Esophagus squamous epithelium (tissue), 5 donors: ENCODE measurements at places on chromosomes 7 and 10. TPM values are rescaled to one million over a fixed set of nuclear protein-coding genes. Genes with fewer than 3 reads are reported as not detected.

Gene RAB18
- total RNA-seq: 40.4 TPM

DNA sequence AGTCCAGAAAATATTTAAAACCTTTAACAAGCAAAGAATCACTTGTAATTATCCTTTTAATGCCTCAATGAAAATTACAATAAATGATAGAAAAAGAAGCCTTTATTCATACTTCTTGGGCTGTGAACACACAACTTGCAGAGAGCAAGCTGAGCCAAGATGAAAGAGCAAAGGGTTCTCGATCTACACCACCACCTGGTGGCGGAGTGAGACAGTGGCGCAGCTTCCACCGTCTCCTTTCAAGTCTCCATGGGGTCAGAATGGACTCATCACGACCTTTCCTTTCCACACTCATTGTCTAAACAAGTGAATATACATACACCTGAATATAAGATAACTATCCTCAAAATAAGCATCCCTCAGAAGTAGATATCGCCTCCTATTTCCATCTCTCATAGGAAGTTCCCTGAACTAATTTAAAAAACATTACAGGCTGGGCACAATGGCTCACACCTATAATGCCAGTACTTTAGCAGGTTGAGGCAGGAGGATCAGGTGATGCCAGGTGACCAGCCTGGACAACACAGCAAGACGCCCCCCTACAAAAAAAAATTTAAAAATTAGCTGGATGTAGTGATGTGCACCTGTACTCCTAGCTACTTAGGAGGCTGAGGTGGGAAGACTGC is 40.7 kb downstream of the ATE1 start:
- DNase-seq: no peak

- DNase-seq: no peak
Observed at GRCh38 chr10:95392217-95392584, 101.4 kb upstream of the PDLIM1 start.

Gene ZNF467
- 1.4 TPM for total RNA-seq

- DNase-seq: no peak
Observed at GRCh38 chr7:140334341-140335057, 63.8 kb downstream of the SLC37A3 start.

Gene DGKB
- 0.23 TPM for total RNA-seq

- DNase-seq: no peak
Observed at GRCh38 chr10:71705582-71705981, 14.0 kb downstream of the C10orf105 start.

DNA sequence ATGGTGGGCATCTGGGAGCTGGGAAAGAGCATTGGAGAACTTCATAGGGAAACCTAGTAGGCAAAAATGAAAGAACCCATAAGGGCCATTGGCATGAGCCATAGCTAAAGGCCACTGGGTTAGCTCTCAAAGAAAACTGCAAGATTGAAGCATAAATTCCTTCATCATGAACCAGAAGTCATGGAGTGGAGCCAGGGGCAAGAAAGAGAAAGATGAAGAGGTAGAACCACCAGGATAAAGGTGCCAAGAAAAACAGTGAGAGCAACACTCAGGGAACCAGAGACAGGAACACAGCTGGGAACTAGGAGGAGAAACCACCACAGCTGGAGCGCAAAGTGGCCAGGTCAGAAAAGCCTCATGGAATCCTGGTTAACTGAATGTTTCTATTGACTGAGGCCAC is 11.5 kb upstream of the SGMS1 start:
- no peak for DNase-seq

Gene LRRD1
- total RNA-seq: not detected

Gene ELN
- total RNA-seq: 182 TPM

- DNase-seq: no peak
Observed at GRCh38 chr10:78404296-78404695, 370.6 kb downstream of the RPS24 start.

DNA sequence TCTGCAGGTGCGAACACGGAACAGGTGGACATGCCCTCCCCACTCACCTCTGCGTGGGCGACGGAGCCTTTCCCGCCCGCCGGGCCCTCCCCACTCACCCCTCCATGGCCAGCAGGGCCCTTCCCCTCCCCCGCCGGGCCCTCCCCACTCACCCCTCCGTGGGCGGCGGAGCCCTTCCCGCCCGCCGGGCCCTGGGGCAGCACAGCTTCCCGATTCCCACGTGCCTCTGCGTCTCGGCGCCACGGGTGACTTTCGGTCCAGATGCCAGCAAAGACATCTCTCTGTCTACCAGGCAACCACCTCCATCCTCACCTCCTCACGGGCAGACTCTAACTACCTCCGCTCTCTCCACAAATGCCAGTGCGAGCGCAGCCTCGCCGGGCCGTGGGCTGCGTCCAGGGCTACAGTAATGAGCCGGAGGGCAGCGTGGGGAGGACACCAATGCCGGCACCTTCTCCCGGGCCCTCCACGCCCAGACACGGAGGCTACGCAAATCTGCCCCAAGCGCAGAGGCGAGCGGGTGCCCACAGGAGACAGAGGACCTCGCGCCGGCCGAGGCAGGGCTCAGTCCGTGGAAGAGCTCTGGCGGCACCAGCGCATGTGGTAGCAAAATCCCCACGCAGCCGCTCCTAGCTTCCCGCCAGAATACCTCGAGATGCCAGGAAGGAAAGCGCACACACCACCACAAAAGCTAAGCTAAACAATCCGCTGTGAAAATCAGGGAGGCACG is 21.8 kb downstream of the GPER1 start:
- no peak for DNase-seq

Gene AFAP1L2
- total RNA-seq: 15.5 TPM

- no peak for DNase-seq
Observed at GRCh38 chr7:94426980-94427875, 32.5 kb downstream of the COL1A2 start.

- DNase-seq: no peak
Observed at GRCh38 chr7:69714886-69715576, 116.8 kb downstream of the AUTS2 start.

Gene MDFIC
- 19.8 TPM for total RNA-seq

- no peak for DNase-seq
Observed at GRCh38 chr7:71298378-71298777, 166.4 kb downstream of the GALNT17 start.

DNA sequence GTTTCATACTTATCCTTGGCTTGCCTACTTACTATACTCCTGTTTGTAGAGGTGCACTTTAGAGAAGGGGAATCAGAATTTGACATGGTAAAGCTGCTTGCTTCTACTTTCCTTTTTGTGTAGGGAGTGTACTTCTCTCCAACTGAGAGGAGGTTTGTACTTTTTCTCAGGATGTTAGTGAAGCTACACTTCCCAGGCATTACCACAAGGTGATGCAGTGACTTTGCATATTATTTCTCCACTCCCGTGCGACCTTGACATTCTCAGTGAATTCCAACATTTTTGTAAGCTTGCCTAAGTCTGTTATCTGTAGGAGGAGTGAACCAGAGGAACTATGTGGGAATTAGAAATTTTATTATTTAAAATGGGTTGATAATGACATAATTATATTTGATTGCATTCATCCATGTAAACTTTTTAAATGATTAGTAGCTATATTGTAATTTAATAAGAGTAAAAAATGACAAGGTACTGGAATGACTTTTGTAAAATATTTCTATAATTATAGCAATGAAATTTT is 5.2 kb downstream of the TAX1BP1 start:
- no peak for DNase-seq

- no peak for DNase-seq
Observed at GRCh38 chr7:30817371-30817767, 46.2 kb downstream of the MINDY4 start.

DNA sequence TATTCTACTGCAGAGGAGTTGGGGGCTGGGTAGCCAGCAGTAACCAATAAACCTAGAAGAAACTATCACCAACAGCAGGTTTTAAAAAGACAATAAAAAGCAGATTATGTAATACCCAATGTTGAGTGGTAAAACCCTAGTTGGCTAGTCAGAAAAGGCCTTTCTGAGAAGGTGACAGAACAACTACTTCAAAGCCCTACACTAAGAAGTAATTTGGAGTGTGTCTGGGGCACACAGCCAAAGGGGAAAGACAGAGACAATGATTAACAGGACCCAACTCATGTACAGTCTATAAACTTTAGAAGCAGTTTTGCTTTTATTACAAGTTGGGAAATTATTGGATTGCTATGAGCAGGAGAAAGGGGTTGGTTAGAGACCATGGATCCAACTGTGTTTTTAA is 77.2 kb upstream of the TMEM106B start:
- DNase-seq: no peak

Gene FIGNL1
- 21.9 TPM for total RNA-seq
